NCI-H187 (cell line): ENCODE measurements at places on chromosomes 7 and 10.

GRCh38 chr7:151115121-151115835 lies 29.0 kb downstream of the AGAP3 start:
- DNase-seq: no peak

- no peak for DNase-seq
Measured at GRCh38 chr7:35768346-35768745, 32.5 kb upstream of the SEPTIN7 start.

GRCh38 chr10:104966563-104967297 lies 325.6 kb downstream of the SORCS3 start:
- no peak for DNase-seq

DNA sequence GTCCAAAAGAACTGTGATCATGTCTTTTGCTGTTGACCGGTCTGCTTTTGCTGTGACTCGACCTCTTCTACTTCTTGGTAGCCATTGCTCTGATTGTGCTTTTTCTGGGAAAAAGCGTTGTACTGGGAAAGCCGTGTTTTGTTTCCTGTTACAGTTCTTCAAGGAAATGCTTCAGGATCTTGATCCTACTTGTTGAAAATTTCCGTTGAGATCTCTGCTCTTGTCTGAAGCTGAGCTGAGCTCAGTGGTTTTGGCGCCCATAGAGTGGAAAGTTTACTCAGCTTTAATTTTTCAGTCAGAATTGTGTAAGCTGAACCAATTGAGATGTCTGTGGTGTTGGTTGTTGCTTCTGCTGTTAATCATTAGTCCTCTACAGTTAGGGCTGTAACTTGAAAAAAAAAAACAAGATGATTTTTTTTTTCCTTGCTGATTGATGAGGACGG lies 302.2 kb downstream of the CCDC3 start:
- DNase-seq: no peak

GRCh38 chr10:73054286-73054685 lies 42.4 kb downstream of the P4HA1 start:
- no peak for DNase-seq

DNA sequence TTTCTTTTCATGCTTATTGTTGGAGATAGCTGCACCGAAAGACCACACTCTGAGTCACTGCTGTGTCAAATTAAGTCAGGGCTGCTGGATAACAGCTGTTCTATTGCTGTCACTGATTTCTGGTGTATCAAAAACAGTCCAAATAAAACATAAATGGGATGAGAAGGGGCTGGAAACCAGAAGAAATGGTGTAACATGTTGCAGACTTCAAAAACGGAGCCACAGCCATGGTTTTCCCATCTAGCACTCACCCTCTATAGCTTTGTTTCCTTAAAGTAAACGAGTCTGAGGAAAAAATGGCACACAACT lies 103.3 kb upstream of the DIP2C start:
- no peak for DNase-seq

- DNase-seq: no peak
Measured at GRCh38 chr10:119803264-119803663, 69.4 kb downstream of the MCMBP start.

DNA sequence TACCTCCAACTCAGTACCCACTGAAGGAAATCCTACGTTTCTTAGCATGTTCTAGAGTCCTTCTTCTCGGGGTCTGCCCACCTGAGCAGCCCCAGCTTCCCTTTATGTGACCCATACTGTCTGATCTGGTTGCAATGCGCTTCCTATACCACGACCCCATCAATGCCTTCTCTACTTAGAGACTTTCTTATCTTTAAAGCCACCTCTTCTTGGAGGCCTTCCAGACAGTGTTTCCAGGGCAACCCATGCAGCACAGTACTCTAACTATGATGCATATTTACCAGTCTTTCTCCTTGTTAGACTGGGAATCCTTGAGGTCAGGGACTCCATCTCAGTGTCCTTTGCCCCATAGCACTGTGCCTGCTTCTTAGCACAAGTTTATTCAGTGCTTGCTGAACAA lies 54.5 kb upstream of the SLF2 start:
- no peak for DNase-seq

DNA sequence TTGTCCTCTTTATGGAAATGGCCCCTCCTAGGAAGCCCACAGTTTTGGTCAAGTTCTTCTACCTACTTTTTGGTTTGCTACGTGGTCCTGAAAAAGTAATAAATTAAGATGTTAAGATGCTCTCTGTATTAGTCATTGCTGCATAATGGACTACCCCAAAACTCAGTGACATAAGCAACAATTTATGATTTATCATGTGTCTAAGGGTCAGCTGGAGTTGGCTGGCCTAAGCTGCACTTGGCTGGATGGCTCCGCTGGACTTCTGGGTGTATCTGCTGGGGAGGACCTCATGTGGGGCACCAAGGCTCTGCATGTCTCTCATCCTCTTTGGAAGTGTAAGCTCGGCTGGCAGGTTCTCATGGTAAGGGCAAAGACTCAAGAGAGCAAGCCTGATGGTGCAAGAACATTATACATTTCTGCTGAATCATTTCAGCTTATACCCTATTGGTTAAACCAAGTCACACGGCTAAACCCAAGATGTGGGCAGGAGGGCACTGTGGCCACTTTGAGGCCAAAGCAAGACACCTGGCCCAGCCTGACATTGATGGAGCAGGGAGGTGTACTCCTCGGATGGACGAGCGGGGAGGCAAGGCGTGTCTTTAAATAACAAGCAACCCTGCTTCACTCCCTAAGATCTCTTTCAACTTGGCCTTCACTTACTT lies 47.7 kb downstream of the TBXAS1 start:
- DNase-seq: no peak

GRCh38 chr7:68958571-68958970 lies 639.7 kb upstream of the AUTS2 start:
- DNase-seq: no peak

DNA sequence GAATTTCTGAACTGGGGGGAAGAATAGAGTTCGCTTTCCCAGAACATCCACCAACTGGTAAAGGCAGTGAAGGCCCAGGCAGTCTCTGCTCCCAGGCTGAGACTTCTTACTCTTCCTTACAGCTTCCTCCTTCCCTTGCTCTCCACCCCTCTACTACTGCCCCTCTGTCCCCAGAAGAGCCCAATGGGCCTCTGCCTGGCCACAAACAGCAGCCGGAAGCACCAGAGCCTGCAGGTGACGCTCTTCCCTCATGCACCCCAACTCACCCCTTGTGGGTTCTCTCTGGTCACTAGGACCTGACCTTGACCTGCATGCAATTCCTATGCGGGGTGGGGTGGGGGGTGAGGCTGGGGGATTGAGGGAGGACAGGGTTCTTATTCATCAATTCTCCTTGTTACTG lies 16.5 kb downstream of the FAM131B start:
- no peak for DNase-seq

DNA sequence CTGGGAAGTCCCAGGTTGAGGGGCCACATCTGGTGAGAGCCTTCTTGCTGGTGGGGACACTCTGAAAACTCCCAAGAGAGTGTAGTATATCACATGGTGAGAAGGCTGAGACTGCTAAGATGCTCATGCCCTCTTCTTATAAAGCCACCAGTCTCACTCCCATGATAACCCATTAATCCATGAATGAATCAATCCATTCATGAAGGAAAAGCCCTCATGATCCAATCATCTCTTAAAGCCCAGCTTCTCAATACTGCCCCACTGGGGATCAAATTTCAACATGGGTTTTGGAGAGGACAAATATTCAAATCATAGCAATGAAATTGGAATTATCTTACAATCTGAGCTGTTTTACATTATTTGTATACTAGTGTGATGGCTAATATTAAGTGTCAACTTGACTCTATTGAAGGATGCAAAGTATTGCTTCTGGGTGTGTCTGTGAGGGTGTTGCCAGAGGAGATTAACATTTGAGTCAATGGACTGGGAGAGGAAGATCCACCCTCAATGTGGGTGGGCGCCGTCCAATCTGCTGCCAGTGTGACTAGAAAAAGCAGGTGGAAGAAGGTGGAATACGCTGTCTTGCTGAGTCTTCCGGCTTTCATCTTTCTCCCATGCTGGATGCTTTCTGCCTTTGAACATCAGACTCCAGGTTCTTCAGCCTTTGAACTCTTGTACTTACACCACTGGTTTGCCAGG lies 14.3 kb upstream of the UBE2D1 start:
- no peak for DNase-seq

DNA sequence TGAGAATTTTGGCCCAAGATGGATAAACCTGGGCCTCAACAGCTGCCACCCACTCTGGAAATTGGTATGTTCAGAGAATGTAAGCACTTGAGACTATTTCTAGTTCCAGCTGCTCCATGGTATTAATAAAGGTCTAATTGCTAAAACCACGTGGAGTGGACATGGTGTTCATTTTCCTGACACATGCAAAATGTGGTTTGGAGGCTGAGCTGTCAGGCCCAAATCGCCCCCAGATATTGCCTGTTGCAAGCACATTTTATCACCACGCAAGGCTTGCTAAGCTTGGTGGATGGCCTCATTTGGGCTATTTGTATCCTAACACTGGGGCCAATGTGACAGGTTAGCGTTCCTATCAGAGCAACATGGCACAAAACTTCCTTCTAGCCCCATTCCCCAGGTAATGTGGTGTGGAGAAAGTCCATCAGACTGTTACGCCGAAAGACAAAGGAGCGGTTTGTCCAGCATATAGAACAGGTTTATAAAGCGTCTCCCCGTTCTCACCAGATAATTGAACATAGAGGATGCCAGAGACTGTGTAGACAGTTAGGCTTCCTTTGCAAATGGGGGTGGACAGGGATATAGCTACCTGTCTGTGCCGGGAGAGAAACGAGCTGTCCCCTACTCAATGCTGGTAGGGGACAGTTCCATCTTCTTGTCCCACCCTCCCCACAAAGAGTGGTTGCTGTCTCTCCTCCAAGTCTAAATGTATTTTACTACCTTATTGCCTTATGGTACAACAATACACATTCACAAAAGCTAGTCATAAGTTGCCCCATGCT lies 78.0 kb upstream of the ANKRD1 start:
- no peak for DNase-seq

DNA sequence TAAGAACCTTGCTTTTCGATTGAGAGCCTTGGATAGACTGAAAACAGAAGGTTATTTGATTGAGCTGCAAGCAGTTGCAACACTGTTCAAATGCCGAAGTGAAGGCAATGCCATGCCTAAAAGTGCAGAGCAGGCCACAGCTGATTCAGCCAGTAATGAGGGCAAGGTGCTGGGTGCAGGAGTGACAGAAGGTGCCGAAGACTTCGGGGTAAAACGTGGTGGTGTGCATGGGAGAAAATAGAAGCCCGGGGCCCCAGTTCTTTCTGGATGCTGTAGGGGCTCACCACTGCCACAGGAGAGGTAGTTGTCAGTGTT lies 43.6 kb upstream of the GATAD1 start:
- DNase-seq: no peak

DNA sequence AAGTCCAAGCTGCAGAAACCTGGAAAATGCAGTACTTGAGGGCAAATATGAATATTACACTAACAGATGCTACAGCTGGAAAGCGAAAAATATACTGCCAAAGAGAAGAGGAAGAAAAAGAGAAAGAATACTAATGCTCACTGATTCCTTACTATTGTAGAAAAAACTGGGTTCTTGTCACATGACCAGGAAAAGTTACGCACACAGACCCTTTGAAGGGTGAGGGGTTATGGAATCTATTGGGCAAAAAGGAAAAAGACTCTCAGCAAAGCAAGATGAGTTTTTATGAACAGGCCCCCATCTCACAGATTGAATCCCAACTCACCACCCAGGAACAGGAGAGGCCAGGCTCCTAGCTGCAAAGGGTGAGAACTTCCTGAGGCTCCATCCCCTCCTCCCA lies 228.1 kb upstream of the KLF14 start:
- no peak for DNase-seq

DNA sequence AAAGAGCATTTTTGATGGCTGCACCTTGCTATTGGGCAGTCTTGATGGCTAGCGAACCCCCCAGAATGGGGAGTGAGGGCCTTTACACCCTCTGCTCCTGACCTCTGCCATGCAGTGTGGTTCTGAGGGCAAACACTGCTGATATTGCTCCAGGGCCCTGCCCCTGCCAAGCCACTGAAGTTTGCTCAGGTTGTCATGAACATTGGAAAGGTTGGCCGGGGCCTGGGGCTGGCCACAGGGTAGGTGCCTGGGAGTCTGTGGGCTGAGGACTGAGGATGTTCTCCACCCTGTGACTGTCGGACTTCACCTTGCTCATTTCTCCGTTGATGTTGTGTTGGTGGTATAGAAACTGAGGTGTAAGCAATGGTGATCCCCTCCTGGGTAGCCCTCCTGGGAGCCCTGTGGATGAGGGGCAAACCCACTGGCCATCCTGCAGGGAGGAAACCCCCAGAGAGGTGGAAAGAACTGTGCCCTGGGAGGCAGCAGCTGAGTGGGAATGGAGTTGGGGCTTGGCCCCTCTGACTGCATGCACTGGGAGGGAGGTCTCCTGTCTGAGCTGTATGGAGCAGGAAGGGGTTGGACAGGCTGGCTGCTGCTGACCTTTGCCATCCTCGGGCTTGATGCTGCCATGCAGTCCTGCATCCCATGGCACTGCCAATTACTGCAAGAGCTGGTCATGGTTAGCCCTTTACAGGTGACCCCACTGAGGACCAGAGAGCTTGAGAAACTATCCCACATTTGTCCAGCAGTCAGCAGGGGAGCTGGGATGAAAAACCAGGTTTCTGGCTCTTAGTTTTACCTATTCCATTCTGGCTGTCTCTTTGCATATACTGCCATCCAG lies 77.1 kb downstream of the SH2D4B start:
- DNase-seq: no peak

- no peak for DNase-seq
Measured at GRCh38 chr10:27252267-27253000, 11.8 kb upstream of the ACBD5 start.

DNA sequence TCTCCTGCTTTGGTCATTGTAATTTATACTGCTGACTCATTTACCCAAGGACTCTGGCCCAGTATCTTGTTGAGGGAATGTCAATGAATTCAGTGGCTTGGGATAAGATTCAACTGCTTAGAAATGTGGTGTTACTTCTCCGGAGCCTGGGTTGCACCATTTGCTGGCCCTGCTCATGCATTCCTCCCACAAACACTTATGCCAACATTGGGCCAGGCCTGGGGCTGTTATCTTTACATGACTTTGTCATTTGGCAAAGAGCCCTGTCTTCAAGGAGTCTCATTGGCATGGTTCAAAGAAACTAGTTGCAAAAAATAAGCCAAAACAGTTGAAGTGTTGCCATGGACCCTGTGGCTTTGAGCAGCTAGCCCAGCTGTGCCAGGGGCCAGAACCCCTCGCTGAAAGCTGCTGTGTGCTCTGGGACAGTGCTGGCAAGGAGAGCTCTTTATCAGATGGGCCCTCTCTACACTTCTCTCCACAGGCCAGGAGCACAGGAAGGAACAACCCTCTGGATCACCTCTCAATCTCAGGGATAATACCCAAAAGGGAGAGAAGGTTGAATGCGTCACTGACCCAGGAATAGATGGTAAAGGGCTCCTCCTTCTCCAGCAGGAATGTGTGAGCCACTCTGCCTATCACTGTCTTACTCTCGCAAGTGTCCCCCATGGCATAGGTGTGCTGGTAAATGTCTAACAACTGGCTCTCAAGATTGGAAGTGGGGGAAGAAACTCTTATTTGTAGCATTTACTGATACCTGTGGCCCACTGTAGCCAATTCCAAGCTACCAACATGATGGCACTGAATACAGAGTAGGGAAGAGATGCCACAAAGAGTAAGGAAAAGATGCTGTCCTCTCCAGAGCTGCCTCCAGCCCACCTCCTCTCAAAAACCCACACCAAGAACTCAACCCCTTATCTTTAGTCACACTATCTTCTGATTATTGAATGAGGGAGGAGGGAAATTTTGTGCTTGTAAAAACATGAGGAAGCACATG lies 23.5 kb upstream of the PDE1C start:
- DNase-seq: no peak
